Activated naive CD8-positive, alpha-beta T cell treated with anti-CD3 and anti-CD28 coated beads, Interleukin-2, amount 10 ng/mL, durations not matched to agents 7 days and 5 days (primary cell): ENCODE measurements at places on chromosomes 12 and 14. TPM values are rescaled to one million over a fixed set of nuclear protein-coding genes. Genes with fewer than 3 reads are reported as not detected.

JAG2 gene
- total RNA-seq = 3.2 TPM

CMA1 gene
- total RNA-seq = 0.51 TPM

ATL1 gene
- 1.5 TPM for total RNA-seq

ING4 gene
- total RNA-seq = 49.3 TPM

RITA1 gene
- total RNA-seq = 21.5 TPM

FGF23 gene
- total RNA-seq = not detected

DCN gene
- not detected for total RNA-seq

DNA sequence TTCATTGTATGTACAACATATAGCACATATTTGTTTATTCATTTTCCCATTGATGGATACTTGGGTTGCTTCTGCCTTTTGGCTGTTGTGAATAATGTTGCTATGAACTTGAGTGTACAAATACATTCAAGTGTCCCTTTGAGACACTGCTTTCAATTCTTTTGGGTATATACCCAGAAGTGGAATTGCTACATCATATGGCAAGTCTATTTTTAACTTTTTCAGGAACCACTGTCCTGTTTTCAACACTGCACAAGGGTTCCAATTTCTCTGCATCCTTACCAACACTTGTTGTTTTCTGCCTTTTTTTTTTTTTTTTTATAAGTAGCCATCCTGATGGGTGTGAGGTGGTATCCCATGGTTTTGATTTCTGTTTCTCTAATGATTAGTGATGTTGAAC is 15.9 kb downstream of the RBMS2 start:
- no peak for DNase-seq
- H3K4me1 ChIP-seq = peaks cover 2% of the 10 kb centered on the region
- peaks cover 6% of the 10 kb centered on the region for H3K27me3 ChIP-seq
- no peak overlapping the region for H3K27ac ChIP-seq
- no peak overlapping the region for H3K4me3 ChIP-seq
- no peaks in the 10 kb centered on the region for H3K36me3 ChIP-seq

DNA sequence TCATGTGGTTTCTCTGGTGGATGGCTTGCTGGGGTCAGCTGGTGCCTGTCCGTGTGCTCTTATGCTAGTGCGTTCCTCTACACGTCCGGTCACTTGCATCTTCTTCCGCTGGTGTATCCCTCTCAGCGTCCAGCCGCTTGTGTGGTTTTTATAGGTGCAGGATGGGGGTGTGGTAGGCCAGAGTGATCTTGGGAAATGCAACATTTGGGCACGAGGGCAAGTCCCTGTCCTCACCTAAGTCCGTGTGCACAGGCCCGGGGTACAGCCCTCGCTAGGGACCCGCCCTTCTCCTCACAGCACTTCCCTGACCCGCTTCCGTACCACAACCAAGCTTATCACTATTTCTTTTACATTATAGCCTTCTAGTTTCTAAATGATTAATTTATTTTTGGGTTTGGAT is 17.3 kb downstream of the RERGL start:
- no peaks in the 10 kb centered on the region for H3K36me3 ChIP-seq
- no peak overlapping the region for H3K27ac ChIP-seq
- H3K4me1 ChIP-seq = no peaks in the 10 kb centered on the region
- DNase-seq = no peak
- H3K27me3 ChIP-seq = no peaks in the 10 kb centered on the region

GRCh38 chr12:126685636-126686035 is 1581.3 kb upstream of the TMEM132C start:
- H3K27ac ChIP-seq = no peak overlapping the region
- no peaks in the 10 kb centered on the region for H3K4me1 ChIP-seq
- H3K36me3 ChIP-seq = no peaks in the 10 kb centered on the region
- no peaks in the 10 kb centered on the region for H3K27me3 ChIP-seq
- no peak overlapping the region for H3K4me3 ChIP-seq
- no peak for DNase-seq

GRCh38 chr12:40039598-40039997 is 66.3 kb downstream of the SLC2A13 start:
- no peak overlapping the region for H3K27ac ChIP-seq
- no peak for DNase-seq
- H3K4me1 ChIP-seq = peaks cover 2% of the 10 kb centered on the region
- peaks cover 4% of the 10 kb centered on the region for H3K36me3 ChIP-seq
- H3K27me3 ChIP-seq = no peaks in the 10 kb centered on the region

GRCh38 chr12:118183711-118184110 is 47.8 kb downstream of the PEBP1 start:
- peaks cover 5% of the 10 kb centered on the region for H3K4me1 ChIP-seq
- H3K27me3 ChIP-seq = no peaks in the 10 kb centered on the region
- no peak overlapping the region for H3K27ac ChIP-seq
- no peak for DNase-seq

GRCh38 chr14:66496188-66496807 is 10.1 kb downstream of the CCDC196 start:
- peak overlapping the region; percentile 80 for H3K27ac ChIP-seq
- DNase-seq = no peak
- H3K27me3 ChIP-seq = peaks cover 2% of the 10 kb centered on the region
- peak overlapping the region; percentile 67 for H3K4me3 ChIP-seq
- peaks cover 20% of the 10 kb centered on the region for H3K4me1 ChIP-seq

DNA sequence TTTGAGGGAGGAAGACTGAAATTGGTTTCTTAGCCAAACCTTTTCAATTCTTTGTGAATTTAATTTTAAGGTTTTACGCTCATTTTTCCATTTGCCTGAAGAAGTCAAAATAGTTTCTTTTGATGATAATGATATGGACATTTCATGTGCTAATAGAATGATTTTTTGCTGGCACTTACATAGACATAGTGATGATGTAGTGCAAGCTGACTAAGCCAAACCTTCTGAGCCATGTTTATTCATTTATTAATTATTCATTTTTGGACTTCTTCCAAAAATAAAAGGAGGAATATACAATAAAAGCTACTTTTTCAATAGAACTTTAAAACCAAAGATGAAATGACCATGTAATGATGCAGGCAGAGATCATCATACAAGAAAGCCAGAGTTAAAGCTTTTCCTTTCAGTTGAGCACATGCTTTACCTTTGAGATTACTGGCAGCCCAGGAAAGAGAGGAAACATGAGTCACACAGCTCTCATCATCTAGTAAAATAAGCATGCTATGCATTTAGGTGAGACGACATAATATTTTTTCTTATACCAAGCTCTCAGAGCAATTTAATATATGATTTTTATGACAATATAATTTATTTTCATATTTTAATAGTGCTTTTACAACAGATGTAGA is 24.8 kb downstream of the KCNA1 start:
- DNase-seq = no peak
- H3K4me1 ChIP-seq = no peaks in the 10 kb centered on the region
- peaks cover 23% of the 10 kb centered on the region for H3K27me3 ChIP-seq
- no peaks in the 10 kb centered on the region for H3K36me3 ChIP-seq
- no peak overlapping the region for H3K27ac ChIP-seq

DNA sequence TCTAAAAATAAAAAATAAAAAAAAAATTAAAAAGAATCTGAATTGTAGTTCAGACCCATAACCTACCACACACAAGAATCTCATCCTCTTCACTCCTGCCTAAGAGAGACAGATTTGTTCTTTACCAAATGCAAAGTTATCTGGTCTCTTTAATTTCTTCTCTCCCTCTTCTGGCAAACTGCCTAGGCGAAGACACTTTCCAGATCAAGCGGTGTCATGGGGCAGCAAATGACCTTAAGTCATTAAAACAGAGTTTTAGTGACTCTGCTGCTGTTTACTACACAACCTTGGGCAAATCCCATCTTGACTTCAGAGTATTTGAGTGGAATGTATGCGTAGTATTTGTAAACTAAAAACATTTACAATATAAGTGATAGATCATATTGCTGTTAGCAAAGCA is 60.9 kb upstream of the NID2 start:
- no peak overlapping the region for H3K27ac ChIP-seq
- DNase-seq = no peak
- H3K4me1 ChIP-seq = peaks cover 21% of the 10 kb centered on the region
- peaks cover 10% of the 10 kb centered on the region for H3K27me3 ChIP-seq

DNA sequence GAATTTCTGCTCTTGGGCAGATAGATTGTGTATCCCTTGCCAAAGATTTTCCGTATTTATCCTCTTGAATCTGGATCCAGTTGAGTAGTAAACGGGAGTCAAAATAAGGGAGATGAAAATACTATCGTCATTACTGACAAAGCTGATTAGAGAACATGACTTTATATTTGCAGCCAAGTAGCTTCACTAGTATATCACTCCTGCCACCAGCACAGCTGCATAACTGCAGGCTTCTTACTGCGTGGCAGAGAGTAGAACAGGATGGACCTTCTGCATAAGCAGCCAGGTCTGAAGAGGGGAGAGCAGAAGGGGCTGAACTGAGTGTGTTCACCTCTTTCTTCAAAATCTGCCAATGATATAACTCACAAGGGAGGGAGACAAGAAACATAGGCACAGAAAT is 283.7 kb downstream of the FBXL14 start:
- H3K36me3 ChIP-seq = peaks cover 6% of the 10 kb centered on the region
- no peak overlapping the region for H3K4me3 ChIP-seq
- DNase-seq = no peak
- no peaks in the 10 kb centered on the region for H3K27me3 ChIP-seq

GRCh38 chr12:112344220-112344619 is 38.0 kb downstream of the HECTD4 start:
- H3K27me3 ChIP-seq = no peaks in the 10 kb centered on the region
- H3K27ac ChIP-seq = no peak overlapping the region
- DNase-seq = no peak
- peaks cover 5% of the 10 kb centered on the region for H3K36me3 ChIP-seq
- H3K4me1 ChIP-seq = peaks cover 11% of the 10 kb centered on the region

DNA sequence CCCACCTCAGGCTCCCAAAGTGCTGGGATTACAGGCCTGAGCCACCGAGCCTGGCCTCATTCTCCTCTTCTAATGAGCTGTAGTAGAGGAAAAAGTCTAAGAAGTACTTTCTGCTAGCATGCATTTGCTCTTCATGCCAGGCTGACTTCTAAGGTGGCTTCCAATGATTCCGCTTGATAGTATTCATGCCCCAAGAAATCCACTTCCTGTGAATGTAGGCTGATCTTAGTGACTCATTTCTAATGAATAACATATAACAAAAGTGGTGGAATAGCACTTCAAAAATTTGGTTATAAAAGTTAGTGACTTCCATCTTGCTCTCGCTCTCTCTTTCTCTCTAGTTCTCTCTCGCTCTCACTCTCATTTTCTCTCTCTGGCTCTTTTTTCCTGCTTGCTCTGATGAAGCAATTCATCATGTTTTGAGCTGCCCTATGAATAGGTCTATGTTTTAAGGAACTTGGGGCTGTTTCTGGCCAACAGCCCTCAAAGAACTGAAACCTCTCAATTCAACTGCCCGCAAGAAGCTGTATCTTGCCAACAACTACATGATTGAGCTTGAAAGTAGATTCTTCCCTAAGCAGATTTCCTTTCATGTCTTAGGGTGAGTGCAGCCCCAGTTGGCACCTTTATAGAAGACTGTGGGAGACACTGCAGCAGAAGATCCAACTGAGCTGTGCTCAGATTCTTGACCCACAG is 282.9 kb downstream of the RMST start:
- no peak overlapping the region for H3K27ac ChIP-seq
- H3K36me3 ChIP-seq = no peaks in the 10 kb centered on the region
- H3K4me1 ChIP-seq = no peaks in the 10 kb centered on the region
- no peak overlapping the region for H3K4me3 ChIP-seq
- peaks cover 1% of the 10 kb centered on the region for H3K27me3 ChIP-seq

GRCh38 chr12:6826125-6826733 is 2.0 kb upstream of the P3H3 start:
- peaks cover 73% of the 10 kb centered on the region for H3K27me3 ChIP-seq
- no peak overlapping the region for H3K4me3 ChIP-seq

- H3K36me3 ChIP-seq = no peaks in the 10 kb centered on the region
- H3K27me3 ChIP-seq = peaks cover 3% of the 10 kb centered on the region
- H3K4me1 ChIP-seq = no peaks in the 10 kb centered on the region
- no peak overlapping the region for H3K27ac ChIP-seq
- no peak for DNase-seq
These were observed 25.3 kb upstream of the TCL1B start for GRCh38 chr14:95660651-95661515.

DNA sequence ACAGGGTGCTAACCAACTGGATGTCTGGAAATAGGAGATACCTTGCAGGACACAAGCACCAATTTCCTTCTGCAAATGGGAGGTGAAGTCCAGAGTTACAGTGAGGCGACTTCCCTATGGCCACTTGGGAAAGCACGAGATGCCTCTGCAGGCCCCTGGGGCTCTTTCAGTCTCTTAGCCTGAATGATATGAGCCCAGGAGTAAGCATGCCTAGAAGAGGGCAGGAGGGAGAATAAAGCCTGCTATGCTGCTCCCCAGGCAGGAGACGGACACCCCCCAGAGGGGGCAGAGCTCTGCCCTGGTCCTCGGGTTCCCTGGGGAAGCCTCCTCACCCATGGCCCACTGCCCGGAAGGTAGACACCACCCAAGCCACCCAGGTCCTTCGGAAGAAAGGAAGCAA is 105.1 kb downstream of the GCH1 start:
- H3K27me3 ChIP-seq = peaks cover 23% of the 10 kb centered on the region
- no peaks in the 10 kb centered on the region for H3K36me3 ChIP-seq
- no peaks in the 10 kb centered on the region for H3K4me1 ChIP-seq
- no peak overlapping the region for H3K27ac ChIP-seq

DNA sequence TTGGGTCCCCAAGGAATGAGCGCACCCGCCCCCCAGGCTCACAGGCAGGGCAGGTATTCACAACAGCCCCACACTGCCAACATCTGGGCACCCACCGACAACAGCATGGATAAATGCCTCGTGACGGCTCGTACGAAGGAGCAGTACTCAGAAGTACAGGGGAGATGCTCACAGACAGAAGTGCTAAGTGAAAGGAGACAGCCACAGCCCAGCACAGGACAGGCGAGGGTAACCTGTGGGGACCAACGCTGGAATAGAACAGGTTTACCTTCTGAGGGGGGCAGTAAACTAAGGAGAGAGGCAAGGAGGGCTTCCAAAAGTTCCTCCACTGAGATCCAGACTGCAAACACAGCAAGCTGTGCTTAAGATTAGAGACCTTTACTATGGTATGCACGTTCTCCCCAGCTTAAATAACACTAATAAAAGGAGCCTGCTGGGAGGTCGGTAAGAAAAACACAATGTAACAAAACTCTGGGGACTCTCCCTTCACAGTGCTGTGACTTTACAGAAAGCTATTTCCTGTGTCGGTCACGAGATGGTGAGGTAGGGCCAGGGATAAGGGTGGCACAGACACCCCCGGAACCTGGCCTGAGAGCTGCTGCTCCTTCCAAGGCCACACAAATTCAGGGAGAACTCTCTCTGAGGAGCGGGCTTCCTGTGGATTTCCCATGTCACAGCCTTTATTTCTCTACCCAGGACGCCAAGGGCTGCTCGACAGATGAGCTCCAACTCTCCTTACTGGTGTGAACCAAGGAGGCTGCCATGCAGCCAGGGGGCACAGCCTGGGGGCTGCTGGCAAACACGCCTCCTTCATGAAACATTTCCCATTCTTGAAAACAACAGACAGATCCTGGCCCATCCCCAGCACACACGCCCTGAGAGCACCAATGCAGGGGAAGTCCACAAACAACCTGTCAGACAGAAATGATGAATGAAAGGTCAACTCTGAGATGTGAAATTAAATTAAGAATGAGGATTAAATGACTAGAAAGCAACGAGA is 26.3 kb downstream of the SLC15A4 start:
- peaks cover 17% of the 10 kb centered on the region for H3K4me1 ChIP-seq
- H3K27ac ChIP-seq = peak overlapping the region; percentile 30
- H3K36me3 ChIP-seq = peaks cover 41% of the 10 kb centered on the region
- no peak for DNase-seq
- no peaks in the 10 kb centered on the region for H3K27me3 ChIP-seq
- H3K4me3 ChIP-seq = no peak overlapping the region
